ENCODE measurements at places on chromosomes 2 and 18. TPM values are rescaled to one million over a fixed set of nuclear protein-coding genes. Genes with fewer than 3 reads are reported as not detected.

GRCh38 chr2:217731805-217732204 is 271.0 kb downstream of the TNS1 start:
- H3K27ac ChIP-seq = no peak overlapping the region
- peaks cover 34% of the 10 kb centered on the region for H3K4me1 ChIP-seq
- DNase-seq = no peak
- H3K27me3 ChIP-seq = no peaks in the 10 kb centered on the region

DNA sequence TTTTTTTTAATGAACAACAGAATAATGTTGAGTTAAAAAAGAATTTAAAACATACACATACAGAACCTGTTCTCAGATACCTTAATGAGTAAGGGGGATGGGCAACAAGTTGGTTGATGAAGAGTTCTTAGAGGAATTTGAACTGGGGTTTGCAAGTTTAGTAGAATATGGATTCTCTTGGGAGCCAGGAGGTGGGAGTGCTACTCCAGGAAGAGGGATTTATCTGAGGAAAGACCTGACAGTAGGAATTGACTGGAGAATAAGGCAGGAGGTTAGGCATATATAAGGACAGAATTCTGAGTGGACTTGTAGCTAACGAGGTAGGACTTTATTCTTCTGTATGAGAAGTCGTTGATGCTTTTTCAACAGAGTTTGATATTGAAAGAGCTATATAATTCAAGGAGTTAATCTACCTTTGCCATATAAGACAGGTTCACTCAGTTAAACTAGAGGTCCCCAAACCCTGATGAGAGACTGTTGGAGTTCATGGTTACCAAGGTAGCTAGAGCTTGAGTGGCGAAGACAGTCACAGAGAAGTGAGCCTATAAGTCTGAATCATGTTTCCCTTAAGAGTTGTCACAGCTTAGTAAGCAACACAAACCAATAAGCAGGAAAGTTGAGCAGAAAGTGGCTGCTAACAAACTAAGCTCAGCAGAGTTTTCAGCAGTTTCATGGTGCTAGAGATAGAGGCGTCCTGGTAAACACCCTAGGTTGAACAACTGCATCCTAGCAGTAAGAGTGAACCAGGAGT is 88.2 kb downstream of the NCOA1 start:
- no peaks in the 10 kb centered on the region for H3K36me3 ChIP-seq
- peaks cover 47% of the 10 kb centered on the region for H3K4me1 ChIP-seq
- no peak overlapping the region for H3K27ac ChIP-seq
- no peak for DNase-seq
- no peaks in the 10 kb centered on the region for H3K27me3 ChIP-seq
- H3K4me3 ChIP-seq = no peak overlapping the region

- no peak overlapping the region for H3K4me3 ChIP-seq
- H3K36me3 ChIP-seq = no peaks in the 10 kb centered on the region
- H3K27me3 ChIP-seq = no peaks in the 10 kb centered on the region
These were observed 352.3 kb upstream of the MEIS1 start for GRCh38 chr2:66082581-66082980.

Gene SOS1
- total RNA-seq = 33.3 TPM

Gene DSC1
- 5.3 TPM for total RNA-seq

DNA sequence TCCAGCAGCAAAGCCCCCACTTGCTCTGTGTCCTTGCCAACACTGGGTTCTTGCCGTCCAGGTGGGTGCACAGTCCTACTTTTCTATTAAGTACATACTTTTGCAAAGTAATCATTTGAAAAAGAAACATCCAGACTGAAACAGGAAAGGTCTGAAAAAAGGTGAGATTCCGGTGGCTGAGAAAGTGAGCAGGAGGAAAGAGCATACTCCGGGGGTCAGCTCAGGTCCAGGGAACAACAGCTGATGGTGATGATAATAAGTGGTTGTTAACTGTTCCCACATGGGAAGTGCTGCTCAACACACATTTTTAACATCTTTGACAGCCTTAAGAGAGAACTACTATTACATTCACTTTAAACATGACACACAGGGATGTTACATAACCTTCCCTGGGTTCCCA is 86.1 kb upstream of the UXS1 start:
- no peak for DNase-seq
- no peaks in the 10 kb centered on the region for H3K4me1 ChIP-seq
- no peak overlapping the region for H3K27ac ChIP-seq

- H3K27ac ChIP-seq = no peak overlapping the region
- H3K36me3 ChIP-seq = no peaks in the 10 kb centered on the region
- H3K4me3 ChIP-seq = no peak overlapping the region
- no peaks in the 10 kb centered on the region for H3K27me3 ChIP-seq
- no peak for DNase-seq
These were observed 166.3 kb upstream of the MC4R start for GRCh38 chr18:60538891-60539290.

- H3K4me3 ChIP-seq = no peak overlapping the region
- H3K27ac ChIP-seq = no peak overlapping the region
- no peak for DNase-seq
- H3K27me3 ChIP-seq = no peaks in the 10 kb centered on the region
These were observed 69.7 kb upstream of the PXDN start for GRCh38 chr2:1814061-1814460.

Gene ITPRIPL1
- 0.65 TPM for total RNA-seq

GRCh38 chr2:151840216-151841046 is 12.2 kb upstream of the ARL5A start:
- DNase-seq = no peak
- no peak overlapping the region for H3K4me3 ChIP-seq
- no peaks in the 10 kb centered on the region for H3K36me3 ChIP-seq
- no peaks in the 10 kb centered on the region for H3K4me1 ChIP-seq
- H3K27ac ChIP-seq = no peak overlapping the region
- no peaks in the 10 kb centered on the region for H3K27me3 ChIP-seq

Gene ANKRD30BL
- total RNA-seq = not detected
